ENCODE measurements at places on chromosomes 1 and 21.

- no peak for DNase-seq
These were observed 24.5 kb downstream of the KIAA0319L start for GRCh38 chr1:35532497-35533223.

DNA sequence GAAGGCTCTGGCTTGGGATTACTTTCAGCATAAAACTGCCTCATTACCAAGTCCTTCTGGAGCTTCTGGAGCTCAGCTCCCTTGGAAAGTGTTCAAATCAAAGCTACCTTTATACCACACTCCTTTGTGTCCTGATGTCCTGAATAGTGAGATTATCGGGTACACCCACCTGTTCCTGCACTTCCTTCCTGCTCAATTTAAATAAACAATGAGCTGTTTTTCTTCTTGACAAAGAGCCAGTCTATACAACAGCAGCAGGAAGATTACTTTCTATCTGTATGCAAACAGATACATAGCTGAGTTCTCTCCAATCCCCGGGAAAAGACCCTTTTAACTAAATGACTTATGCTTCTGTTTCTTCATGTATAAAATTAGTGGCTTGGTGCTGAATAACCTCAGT is 258.0 kb upstream of the FMN2 start:
- no peak for DNase-seq

DNA sequence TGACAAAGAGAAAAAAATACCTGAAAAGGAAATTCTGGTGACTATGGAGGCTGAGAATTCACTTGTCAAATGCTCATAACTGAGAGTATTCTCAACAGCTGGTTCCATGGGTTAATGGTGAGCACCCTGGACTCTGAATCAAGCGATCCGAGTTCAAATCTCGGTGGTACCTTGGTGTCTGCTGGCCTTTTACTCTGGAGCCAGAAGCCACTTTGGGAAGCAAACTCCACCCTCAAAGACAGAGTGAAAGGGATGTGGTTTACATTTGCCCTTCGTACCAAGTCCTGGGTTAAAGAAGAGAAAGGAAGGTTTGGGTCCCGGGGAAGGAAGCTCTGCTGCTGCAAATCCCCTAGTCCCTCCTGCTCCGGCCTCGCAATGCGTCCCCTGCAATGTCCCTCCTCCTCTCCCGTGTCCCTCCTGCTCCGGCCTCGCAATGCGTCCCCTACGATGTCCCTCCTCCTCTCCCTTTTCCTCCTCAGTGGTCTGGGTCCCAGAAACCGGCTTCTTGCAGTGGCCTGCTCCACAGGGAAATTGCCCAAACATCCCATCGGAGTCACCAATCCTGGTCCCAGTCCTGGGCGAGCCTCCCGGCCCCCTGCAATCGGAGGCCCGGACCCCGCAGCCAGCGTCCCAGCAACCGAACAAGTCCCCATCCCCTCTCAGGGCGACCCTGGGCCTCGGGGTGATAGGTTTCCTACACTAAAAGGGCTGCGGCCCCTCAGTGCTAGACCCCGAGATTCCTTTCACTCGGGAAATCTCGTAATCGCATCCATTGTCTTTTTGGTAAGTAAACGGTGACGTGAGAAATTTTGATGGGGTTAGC is 129.4 kb downstream of the PPIAL4G start:
- DNase-seq, result peak; percentile 78

DNA sequence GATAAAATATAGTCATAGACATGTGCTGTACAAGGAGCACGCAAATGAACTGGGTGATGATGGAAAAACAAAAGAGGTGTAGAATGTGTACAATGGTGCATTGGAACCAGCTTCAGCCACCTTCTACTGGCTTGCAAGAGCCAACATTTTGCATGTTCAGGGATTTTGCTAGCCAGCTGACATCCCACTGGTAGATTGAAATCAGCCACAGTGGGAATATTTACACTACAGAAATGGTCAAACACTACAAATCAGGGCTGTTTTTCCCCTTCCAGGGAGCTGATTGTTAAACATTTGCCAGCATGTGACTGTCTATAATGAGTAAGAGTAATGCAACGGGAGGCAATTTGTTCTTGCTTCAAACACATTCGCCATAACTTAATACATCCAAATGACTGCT is 23.2 kb downstream of the PMVK start:
- no peak for DNase-seq

- DNase-seq, result no peak
These were observed 28.3 kb downstream of the NCMAP start for GRCh38 chr1:24584171-24584647.

DNA sequence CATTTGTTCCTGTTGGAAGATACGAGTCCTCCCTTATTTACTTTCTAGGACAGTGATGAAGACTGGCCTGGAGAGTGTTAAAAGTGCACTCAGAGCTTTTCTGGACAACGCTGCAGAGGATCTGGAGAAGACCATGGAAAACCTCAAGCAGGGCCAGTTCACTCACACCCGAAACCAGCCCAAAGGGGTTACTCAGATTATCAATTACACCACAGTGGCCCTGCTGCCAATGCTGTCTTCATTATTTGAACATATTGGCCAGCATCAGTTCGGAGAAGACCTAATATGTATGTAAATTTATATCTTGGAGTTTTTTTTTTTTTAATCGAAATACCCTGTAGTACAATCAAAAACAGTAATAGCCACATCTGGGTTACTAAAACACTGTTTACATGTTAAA is 190.5 kb downstream of the ZP4 start:
- no peak for DNase-seq

DNA sequence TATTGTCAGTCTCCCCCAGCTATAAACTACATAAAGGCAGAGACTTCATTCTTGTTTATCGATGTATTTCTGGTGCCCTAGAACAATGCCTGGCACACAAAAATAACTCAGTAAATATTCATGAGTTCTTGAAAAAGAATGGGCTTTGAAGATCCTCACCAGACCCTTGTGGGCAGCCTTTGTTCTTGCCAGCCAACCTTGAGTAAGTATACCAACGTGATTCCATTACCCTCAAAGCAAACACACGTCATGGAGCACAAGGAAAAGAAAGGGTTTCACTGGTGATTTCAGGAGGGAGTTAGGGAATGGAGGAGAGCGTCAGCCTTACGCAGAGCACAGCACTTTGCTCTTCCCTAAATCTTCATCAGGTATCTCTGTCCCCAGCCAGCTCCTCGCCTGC is 29.4 kb downstream of the NMNAT2 start:
- DNase-seq, result no peak
